ENCODE measurements at places on chromosomes 2 and 18.
A peak's percentile ranks its signal among the peaks of the same experiment; 100 is the strongest.

DNA sequence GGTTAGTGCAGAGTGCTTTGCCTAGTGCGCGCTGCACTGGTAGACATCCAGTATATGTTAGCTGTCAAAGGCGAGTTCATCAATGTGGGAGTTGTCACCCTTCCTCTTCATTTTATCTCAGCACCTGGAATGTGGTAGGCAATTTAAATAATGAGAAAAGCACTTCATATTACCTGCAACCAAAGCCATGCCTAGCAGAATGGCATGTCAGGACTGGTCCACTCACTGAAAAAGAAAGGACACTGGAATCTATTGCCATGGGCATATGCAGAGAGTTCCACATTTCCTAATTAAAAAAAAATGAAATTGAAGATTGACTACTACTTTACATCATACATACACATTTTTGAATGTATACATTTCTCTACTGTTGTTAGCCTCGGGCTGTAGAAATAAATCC is 139.6 kb downstream of the PAX3 start:
- DNase-seq: no peak

DNA sequence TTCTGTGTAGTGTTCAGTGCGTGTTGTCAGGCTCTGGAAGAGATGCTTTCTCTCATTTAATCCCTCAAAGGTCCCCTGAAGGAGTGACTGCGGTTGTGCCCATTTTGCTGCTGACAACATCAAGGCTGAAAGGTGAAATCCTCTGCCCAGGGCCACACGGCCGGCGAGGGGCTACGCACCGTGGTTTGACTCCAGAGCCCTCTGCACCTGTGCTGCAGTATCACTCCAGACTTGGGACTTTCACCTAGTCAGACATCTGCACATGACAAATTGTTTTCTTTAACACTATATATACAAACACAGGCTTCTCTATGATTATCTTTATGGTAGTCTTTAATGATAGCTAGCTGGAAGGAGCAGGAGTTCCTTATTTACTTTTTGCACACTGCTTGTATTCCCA is 90.2 kb downstream of the ARMC9 start:
- DNase-seq: no peak

- no peak for DNase-seq
These were observed 3.4 kb downstream of the TET3 start for GRCh38 chr2:73987948-73988700.

DNA sequence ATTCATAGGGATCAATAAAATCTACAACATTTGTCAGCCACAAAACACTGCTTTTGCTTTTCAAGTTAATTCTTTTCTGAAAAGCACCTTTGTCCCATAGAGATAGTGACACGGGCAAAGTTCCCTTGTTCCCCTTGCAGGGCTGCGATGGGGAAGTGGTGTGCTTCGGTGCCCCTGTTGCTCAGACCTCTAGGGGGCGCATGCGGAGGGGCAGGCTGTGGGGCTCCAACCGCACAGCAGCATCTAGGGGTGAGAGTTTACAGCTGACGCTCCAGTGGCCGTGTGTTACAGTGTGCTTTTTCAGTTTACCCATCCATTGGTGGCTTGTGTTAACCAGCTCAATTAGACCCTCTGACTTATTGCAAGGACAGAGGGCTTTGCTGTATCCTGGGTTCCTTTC is 1432.2 kb upstream of the ACVR2A start:
- DNase-seq: peak; percentile 7

DNA sequence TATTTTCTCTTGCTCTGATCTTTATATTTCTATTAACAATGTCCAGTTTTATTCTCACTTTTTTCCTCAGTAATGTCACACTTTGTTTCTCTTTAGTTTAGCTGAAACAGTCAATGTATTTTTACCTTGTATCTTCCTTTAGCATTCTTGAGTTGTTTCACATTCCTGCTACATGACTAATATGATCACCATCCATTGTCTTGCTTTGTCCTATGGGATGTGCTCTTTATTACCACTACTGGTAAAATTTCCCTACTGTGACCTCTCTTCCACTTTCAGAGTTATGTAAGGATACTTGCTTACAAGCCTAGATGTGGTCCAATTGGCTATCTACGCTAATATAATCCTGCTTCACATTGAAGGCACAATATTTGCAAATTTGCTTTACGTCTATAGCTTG is 457.9 kb downstream of the PIK3C3 start:
- DNase-seq: no peak

DNA sequence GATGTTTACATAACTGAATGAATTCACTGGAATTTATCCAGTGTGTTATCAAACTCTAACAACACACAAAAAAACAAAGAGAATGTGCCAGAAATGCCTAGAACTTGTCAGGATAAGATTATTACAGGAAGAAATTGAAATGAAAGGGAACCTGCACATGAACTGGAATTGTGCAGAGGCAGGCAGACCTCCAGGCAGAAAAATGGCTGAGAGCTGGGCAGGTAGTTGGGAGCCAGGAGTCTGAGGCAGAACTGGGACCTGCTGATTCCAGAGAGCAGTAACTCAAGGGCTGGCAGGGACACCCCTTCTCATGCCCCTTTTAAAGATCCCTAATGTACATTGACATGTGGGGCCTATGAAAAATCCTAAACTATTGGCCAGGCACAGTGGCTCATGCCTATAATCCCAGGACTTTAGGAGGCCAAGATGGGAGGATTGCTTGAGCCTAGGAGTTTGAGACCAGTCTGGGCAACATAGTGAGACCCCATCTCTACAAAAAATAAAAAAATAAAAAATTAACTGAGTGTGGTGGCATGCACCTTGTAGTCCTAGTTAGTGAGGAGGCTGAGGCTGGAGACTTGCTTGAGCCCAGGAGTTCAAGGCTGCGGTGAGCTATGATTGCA is 674 bp upstream of the SP110 start:
- no peak for DNase-seq

DNA sequence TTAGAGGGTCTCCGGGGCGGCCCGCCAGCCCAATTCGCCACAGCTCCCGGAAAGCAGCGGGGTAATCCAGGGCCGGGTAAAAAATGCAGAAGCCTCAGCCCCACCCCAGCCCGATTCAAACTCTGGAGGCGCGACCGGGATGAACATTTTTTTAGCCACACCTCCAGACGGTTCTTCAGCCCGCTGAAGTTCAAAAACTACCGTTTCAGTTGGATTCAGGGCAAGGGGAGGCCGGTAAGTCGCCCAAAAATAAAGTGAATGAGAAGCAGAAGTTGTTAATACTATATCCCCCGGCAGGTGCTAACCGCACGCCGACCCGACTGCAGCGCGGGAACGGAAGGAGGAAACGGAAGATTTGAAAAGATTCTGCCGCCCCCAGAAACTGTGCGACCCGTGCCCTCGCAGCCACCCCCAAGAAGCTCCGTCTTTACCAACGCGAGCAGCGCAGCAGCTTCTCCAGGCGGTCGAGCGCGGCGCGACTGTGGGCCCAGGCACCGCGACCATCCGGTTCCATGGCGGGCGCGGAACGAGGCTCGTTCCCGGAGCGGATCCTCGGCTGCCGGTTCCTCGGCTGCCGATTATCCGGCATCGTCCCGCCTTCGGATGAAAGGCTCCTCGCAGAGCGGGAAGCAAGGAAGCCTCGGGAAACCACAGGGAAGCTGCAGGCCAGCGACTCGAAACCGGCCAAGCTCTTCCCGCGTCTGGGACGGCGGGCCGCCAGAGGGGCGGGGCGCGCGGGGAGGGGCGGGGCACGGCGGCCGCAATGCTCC is at the start of gene BARD1:
BARD1 (minus strand) TSS at position 703 of the 770 bp plus-strand sequence; CDS start at position 589, 114 bp downstream.
- peak; percentile 62 for DNase-seq
